ENCODE measurements at places on chromosomes 11 and 22.
A peak's percentile ranks its signal among the peaks of the same experiment; 100 is the strongest.

DNA sequence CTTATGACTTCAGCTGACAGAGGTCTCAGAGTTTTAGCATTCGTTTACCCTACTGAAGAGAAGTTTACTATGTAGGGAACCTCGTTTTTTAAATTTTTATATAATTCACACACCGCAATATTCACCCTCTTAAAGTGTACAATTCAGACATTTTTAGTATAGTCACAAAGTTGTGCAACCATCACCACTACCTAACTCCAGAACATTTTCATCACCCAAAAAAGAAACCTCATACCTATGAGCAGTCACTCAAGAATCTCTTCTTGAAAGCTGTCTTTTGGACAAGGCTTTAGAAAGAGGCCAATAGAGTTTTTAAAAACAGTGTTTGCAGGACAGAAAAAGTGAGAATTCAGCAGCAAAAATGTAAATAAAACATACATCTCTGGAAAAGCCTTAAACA, 39.5 kb upstream of the CLNS1A start:
- no peak for DNase-seq

- no peak for DNase-seq
Observed at GRCh38 chr22:22161924-22162851, 82.4 kb upstream of the VPREB1 start.

GRCh38 chr22:27614006-27614649, 187.4 kb downstream of the MN1 start:
- no peak for DNase-seq

- DNase-seq = no peak
Observed at GRCh38 chr22:32661296-32661695, 140.2 kb upstream of the TIMP3 start.

DNA sequence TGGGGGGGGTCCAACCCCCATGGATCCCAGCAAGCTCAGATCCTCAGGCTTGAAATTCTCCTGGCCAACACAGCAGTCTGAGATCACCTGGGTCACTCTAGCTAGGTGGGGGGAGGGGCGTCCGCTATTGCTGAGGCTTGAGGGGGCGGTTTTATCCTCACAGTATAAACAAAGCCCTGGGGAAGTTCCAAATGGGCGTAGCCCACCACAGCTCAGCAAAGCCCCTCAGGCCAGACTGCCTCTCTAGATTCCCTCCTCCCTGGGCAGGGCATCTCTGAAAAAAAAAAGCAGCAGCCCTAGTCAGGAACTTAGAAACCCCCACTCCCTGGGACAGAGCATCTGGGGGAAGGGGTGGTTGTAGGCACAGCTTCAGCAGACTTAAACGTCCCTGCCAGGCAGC, 16.7 kb downstream of the TRPC6 start:
- DNase-seq = no peak

- DNase-seq = no peak
Observed at GRCh38 chr11:120344302-120345004, 8.2 kb downstream of the ARHGEF12 start.

DNA sequence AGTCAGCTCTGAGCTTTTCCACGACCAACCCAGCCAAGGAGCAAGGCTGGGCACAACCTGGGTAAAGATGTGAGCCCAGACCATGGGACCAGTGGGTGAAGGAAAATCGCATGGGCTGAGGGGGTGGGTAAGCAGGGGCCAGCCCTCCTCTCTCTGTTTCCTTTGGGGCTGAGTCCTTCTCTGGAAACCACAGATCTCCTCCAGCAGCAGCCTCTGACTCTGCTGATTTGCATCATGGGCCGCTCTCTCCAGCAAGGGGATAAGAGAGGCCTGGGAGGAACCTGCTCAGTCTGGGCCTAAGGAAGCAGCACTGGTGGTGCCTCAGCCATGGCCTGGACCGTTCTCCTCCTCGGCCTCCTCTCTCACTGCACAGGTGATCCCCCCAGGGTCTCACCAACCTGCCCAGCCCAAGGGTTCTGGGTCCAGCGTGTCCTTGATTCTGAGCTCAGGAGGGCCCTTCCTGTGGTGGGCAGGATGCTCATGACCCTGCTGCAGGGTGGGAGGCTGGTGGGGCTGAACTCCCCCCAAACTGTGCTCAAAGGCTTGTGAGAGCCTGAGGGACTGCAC, 67.8 kb downstream of the GGTLC2 start:
- no peak for DNase-seq

DNA sequence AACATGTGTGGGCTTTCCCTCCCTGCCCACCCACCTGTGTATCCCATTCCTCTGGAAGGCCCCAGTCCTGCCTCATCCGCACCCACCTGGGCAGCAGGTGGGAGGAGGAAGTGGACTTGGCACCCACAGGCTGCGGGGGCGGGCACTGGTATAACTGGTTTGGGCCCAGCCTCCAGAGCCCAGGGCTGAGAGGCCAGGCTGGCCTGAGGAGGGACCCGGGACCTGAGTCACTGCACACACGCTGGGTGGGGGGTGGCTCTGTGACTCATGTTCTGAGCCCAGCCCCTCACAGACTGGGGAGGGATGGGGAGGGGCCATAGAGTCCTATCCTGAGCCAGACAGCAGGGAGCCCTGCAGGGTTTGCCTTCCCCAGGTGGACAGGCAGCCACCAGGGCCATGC, 16.7 kb downstream of the PHLDA2 start:
- DNase-seq = no peak

GRCh38 chr22:44200855-44201550, 20.3 kb downstream of the PARVG start:
- no peak for DNase-seq

DNA sequence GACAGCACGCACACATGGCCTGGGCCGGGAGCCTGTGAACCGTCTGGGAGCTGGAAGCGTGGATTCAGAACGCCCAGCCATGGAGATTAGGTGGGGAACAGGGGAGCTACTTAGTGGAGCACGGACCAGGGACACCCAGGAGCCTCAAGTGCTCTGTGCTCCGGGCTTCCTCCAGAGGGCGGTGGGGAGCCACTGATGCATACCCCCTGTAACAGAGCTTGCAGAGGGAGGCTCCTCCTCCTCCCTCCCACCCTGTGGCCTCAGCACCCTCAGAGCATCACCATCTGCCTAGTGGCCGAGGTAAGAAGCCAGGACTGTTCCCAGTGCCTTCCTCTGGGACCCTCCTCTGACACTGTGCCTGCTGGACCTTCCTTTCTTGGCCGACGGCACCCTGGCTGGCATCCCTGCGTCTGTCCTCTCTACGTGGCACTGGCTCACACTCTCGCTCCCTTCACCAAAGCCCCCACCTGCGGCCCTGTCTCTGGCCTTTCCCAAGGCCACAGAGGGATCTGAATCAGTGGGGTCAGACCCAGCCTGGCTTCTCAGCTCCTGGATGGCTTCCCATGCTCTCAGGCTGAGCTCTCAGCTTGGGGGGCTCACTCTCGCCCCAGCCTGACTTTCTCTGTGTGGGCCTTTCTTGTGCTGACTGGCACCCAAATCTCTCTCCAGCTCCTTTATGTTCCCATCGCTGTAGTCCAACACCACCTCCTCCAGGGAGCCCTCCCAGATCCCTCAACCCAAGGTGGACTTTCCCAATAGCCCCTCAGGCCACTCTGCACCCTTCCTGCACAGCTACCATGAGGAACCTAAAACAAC, 780.9 kb downstream of the BRD1 start:
- peak; percentile 39 for DNase-seq

DNA sequence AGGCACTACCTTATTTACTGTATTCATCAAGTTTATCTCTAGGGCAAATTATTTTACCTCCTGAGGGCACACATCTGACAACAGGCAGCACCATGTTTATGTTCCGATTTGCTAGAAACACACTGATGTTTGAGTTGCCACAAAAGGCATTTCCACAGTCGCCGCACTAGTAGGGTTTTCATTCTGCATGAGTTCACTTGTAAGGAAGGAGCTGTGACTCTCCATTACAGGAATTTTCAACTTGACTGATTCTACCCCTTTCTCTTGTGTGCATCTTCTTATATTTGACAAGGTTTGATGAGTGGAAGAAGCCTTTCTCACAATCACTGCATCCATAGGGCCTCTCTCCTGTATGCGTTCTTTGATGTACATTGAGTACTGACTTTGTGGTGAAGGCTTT, 455.9 kb upstream of the CNTN5 start:
- DNase-seq = no peak

- DNase-seq = no peak
Observed at GRCh38 chr22:22691055-22691454, 46.6 kb downstream of the GGTLC2 start.

DNA sequence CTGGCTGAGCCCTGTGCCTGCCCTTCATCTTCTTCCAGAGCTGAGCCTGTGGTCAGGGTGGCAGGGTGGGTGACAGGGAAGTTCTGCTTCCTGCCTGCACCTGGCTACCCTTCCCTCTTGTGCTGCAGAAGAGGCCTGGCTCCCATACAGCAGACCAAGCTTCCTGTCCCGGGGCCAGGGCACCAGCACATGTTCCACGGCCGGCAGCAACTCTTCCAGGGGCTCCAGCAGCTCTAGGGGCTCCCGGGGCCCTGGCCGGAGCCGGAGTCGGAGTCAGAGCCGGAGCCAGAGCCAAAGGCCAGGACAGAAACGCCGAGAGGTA, 15.0 kb downstream of the ROBO3 start:
- DNase-seq = no peak

DNA sequence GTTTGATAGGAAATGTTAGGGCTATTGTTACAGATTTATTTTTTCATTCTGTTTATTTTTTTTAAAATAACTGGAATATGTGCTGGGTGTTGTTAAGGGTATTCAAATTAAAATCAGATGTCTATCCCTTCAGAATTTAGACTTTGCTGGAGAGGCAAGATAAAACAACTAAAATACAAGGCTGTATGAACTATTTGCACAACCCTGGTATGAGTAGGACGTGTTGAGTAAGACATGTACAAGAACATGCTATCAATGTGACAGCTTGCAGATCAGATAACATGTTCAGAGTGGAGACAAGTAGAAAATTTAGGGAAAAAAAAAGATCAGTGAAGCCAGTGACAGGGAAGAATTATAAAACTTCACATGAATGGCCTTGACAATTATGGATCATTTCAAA, 853.5 kb downstream of the METTL15 start:
- no peak for DNase-seq

- no peak for DNase-seq
Observed at GRCh38 chr11:103997082-103997481, 39.4 kb upstream of the DDI1 start.

GRCh38 chr22:35547987-35548721, 7.5 kb downstream of the RASD2 start:
- no peak for DNase-seq

- DNase-seq = no peak
Observed at GRCh38 chr11:43282607-43283440, 29.0 kb upstream of the API5 start.

Data from NCI-H2171 (cell line).